ENCODE measurements at places on chromosomes 1 and 21.

- DNase-seq: no peak
These were observed 14.7 kb upstream of the COL18A1 start for GRCh38 chr21:45390121-45390751.

DNA sequence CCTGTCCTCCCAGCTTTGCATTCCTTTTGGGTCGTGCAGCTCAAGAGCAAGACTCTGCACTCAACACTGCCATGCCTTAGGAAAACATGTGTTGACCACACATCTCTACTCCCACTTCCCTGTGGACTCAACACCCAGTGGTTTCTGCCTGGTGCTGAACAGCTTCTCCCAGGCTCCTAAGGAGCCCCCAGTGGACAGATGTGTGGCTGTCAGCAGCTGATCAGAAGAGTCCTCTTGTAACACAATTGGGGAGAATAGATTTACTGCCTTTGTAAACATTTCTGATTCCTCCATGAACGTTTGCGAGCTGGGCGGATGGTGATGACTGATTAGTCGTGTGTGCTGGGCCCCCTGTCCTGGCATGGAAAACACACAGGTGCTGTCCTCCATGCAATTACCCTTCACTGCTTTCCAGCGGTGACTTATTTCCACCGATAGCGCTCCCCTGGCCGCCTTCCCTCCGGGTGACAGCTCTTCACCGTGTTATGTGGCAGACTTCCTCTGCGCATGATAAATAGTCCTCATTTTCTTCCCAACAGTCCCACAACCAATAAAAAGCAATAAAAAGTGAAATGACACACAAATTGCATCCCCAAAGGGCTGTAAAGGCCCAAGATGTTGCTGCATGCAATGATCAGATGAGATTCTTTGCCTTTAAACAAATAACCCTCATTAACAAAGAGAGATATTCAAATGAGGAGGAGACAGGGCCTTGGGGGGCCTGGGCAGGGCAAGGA lies 249.4 kb upstream of the AJAP1 start:
- no peak for DNase-seq

GRCh38 chr1:115828101-115829022 lies 12.6 kb downstream of the NHLH2 start:
- DNase-seq: peak; percentile 21

GRCh38 chr1:106465666-106466065 lies 590.8 kb upstream of the PRMT6 start:
- no peak for DNase-seq

GRCh38 chr1:86259390-86259789 lies 102.8 kb upstream of the COL24A1 start:
- no peak for DNase-seq

DNA sequence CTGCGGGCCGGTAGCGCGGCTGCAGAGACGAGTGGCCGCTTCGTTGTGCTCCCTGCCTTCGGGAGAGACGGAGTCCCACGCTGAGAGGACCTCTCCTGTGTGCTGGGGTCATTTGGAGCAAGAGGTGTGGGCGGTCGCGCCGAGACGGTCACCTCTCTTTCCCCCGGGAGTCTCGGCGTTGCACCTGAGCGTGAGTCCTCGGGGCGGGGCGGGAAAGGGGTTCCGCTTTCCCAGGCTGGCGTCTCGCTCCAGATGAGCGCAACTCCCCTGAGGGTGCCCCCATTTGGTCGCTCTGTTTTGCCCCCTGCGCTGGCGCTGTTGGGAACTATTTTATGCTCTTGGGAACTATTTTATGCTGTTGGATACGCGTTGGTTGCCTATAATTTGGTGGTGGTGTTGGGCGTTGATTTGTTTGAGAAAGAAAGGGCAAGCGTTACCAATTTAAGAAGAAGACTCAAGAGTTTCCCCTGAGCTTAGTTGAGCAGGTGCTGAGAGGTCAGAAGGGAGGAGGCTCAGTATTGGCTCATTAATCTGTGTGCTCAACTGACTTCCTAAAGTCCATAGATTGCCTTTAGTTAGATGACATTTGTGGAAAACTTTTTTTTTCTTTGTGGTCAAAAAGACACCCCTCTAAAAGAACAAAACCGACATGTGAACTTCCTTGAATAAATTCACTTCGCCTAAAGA lies 683 bp downstream of the LRRC8B start:
- DNase-seq: peak; percentile 71

DNA sequence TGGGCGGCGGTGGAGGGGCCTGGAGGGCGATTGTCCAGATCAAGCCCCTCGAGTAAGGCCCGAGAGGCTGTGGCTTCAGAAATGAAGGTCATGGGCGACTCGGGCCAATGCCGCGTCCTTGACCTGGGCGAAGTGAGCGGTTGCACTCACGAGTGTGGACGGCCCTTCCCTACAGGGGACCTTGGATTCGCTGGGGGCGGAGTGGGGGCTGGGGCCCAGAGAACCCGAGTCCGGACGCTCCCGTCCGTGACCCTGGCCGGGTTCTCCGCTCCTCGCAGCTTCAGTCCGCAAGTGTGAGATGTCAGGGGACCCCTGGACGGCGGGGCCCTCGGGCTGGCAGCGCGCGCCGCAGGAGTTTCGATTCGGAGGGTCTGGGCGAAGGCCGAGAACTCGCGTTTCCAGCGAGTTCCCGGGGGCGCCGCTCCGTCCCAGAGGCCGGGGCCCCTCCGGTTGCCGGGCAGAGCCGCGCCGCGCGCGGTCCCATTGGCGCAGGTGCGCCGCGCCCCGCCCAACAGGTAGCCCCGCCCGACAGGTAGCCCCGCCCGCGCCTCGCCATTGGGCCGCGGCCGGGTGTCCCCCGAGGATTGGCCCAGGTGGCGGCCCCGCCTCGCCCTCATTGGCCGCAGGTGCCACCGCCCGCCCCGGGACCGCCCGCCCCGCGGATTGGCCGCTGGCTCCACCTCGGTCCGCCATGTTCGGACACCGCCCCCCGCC lies at the start of gene PRKCZ:
Gene PRKCZ, plus strand, starts transcription at position 694 of the 714 bp plus-strand sequence. CDS start 220 bp downstream, outside the sequence.
- DNase-seq: peak; percentile 94

DNA sequence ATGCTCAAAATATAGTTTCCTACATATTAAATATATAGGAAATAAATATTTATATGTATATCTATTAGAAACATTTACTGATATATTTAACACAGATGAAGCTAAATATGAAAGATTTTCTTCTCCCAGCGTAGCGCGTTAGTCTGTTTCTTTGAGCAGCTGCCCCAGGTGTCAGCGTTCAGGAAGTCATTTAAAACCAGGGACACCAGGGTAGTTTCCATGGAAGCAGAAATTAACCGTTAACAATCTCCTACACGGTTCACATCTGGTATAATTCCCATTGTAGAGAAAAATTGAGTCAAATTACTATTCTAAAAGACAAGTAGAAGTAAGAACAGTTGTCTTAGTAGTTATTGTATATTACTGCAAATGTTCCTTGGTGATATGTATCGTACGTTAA lies 1443.7 kb downstream of the MRPL39 start:
- DNase-seq: no peak

GRCh38 chr1:110114784-110115183 lies 2.5 kb downstream of the UBL4B start:
- no peak for DNase-seq

DNA sequence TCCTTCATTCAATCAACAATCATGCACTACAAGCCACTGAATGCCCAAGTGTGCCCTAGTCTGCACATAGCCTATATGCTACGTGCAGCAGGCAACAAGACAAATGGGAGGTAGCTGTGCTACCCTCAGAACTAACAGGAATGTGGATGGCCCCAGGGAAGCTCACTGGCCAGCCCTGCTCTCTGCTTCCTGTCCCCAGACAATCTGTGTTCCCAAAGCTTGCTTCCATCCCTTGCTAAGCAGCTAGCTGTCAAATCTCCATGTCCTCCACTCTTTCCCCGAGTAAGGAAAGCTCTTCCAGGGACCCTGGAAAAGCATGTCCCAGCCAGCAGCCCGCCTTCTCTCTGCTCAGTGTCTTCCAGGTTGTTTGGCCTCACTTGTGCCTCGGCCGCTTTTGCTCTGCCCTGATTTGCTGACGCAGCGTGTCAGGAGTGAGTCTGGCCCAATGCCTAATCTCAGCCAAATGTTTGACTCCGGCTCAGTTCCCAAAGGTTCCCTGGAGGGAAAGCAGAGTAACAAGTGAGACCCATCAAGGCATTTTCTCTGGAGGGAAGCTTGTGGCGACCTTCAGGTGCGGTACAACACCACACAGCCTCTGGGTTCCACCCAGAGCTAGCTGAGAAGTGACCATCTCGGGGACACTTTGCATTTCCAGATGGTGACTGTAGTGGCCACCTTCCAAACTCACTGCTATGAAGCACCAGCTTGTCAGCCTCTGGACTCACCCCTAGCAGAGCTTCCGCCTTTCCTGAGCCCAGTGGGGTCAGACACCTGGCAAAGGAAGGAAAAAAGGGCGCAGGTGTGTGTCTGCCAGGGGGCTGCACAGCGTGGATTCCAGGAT lies 243.4 kb downstream of the RHOU start:
- DNase-seq: peak; percentile 33

DNA sequence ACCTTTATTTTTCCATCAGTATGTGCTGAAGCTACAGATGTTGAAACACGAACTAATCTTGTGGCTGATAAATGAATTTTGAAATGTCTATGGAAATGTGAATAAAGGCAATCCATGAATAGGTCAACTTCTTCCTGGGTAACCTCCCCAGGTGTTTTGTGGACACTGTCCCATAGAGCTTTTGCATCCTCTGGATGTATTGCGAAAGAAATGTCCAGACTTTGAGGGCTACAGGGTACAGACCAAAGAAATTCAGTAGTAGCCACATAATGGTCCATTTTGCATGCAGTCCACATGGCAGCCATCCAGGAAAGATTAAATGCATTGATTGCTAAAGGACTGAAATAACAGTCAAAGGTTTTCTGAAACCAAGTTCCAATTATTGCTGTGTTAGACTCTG lies 21.5 kb upstream of the DARS2 start:
- no peak for DNase-seq

GRCh38 chr1:183656355-183656754 lies 3.2 kb upstream of the APOBEC4 start:
- no peak for DNase-seq

Measured in colonic mucosa (tissue), 4 donors.